ENCODE measurements at places on chromosomes 12 and 14.
A peak's percentile ranks its signal among the peaks of the same experiment; 100 is the strongest.

DNA sequence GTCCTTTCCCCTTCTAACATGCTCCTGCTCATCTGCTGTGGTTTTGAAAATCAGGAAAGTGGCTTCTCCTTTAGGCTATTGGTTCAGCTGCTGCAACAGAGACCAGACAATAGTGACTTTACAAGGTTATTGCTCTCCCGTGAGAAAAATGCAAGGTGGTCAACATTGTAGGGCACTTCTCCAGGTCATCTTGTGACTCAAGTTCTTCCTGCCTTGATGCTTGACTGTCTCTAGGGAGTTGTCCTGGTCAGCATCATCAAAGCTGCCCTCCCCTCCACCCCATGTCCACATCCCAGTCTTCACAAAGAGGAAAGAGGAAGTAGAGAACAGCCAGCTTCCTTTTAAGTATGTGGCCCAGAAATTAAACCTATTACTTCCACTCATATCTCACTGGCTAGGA is 3.9 kb upstream of the TMEM63C start:
- no peak for DNase-seq

GRCh38 chr12:7160183-7160582 is 29.3 kb upstream of the PEX5 start:
- DNase-seq = no peak

- peak; percentile 68 for DNase-seq
These were observed 11.3 kb downstream of the PRKCH start for GRCh38 chr14:61332658-61333029.

GRCh38 chr12:32249777-32250176 is 143.1 kb downstream of the BICD1 start:
- DNase-seq = no peak

DNA sequence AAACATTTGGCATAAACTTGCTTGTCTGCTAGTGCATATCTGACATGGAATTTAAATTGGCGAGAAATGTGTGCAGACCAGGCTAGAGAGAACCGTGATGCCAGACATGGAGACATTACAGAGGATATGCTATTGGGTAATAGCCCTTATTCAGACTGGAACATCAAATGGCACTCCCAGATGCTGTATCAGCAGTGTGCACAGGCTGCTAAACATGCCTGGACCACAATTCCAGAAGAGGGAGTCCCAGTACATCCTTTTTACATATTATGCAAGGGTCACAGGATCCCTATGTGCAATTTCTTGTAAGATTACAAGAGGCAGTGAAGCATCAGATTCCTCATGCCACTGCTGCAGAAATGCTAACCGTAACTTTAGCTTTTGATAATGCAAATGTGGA is 354.5 kb upstream of the FOXG1 start:
- DNase-seq = no peak

DNA sequence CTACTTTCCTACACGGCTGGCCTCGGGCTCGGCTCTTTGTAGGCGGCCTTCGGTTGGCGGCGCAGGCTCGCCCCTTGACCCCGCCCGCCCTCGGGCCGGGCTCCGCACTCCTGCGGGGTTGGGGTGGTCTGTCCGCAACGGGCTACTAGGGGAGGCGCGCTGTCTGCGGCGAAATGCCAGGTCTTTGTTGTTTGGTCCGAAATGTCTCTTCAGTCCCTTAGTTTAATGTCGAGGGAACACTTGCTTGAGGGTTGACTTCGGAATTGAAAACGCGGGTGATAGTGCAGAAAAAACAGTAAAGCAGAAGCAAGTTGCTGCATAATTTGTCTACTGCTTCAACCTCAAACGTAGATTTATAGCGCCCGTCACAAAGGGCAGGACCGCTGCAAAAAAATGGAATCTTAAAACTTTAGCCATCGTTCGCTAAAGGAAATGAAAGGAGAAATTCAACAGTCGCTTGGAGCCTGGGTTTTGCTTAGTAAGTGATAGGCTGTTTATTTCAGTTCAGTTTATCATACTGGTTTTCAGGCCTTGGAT is 390 bp downstream of the JKAMP start:
- DNase-seq = no peak

DNA sequence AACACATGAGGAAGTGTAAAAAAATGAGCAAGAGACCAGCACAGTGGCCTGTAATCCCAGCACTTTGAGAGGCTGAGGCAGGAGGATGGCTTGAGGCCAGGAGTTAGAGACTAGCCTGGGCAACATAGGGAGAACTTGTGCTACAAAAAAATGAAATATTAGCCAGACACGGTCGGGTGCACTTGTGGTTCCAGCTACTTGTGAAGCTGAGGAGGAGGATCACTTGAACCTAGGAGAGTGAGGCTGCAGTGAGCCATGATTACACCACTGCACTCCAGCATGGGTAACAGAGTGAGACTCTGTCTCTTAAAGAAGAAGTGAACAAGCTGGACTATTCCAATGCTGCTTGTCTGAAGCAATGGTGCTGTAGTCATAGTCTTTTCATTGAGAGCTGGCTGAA is 36.3 kb upstream of the MAP3K9 start:
- no peak for DNase-seq

GRCh38 chr12:6172862-6173261 is 27.3 kb upstream of the CD9 start:
- no peak for DNase-seq

- peak; percentile 48 for DNase-seq
These were observed 5.8 kb downstream of the CACNB3 start for GRCh38 chr12:48824112-48824511.

DNA sequence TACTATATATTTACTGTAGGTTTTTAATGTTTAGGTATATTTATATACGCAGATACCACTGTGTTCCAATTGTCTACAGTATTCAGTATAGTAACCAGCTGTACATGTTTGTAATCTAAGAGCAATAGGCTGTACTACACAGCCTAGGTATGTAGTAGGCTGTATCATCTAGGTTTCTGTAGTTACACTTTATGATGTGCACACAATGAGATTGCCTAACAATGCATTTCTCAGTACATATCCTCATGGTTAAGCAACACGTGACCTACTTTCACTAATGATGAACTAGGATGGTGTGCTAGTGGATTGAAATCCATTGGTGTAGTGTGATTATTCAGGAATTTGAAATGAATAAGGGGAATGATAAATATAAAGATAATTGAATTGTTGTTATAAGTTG is 77.7 kb downstream of the ETNK1 start:
- no peak for DNase-seq

DNA sequence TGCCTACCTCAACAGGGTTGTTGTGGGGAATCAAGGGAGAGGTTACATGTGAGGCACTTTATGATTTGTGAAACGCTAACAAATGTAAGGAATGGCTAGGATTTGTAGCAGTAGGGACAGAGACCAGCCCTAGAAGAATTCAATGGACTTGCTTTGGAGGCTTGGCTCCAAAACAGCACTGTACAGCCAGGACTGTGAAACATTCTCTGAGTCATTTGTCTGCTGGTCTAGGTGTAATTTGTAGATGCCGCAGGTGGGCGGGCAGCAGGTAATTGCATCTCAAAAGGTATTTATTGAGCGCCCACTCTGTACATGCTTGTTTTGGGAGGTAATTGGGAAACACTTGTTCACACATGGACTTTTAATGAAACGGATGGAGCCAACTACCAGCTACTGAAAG is 11.4 kb downstream of the SLC7A8 start:
- DNase-seq = no peak
